ENCODE measurements at places on chromosomes 5 and 9.

GRCh38 chr5:160506006-160507004 is 84.7 kb downstream of the PTTG1 start:
- DNase-seq, result peak; percentile 28

- no peak for DNase-seq
Measured at GRCh38 chr5:176881816-176882566, 17.2 kb downstream of the HK3 start.

- no peak for DNase-seq
Measured at GRCh38 chr9:135413461-135413860, 66.1 kb upstream of the PPP1R26 start.

- DNase-seq, result no peak
Measured at GRCh38 chr5:97544240-97544639, 361.2 kb upstream of the RIOK2 start.

GRCh38 chr5:65817931-65818330 is 95.9 kb downstream of the NLN start:
- DNase-seq, result no peak

- no peak for DNase-seq
Measured at GRCh38 chr5:117889596-117889995, 1098.8 kb downstream of the DTWD2 start.

- no peak for DNase-seq
Measured at GRCh38 chr5:36478646-36479317, 127.6 kb upstream of the SLC1A3 start.

- DNase-seq, result no peak
Measured at GRCh38 chr9:79280691-79281090, 291.1 kb upstream of the TLE4 start.

- no peak for DNase-seq
Measured at GRCh38 chr9:116094846-116095245, 58.7 kb upstream of the PAPPA start.

GRCh38 chr9:130132746-130133145 is 39.5 kb upstream of the NCS1 start:
- no peak for DNase-seq

DNA sequence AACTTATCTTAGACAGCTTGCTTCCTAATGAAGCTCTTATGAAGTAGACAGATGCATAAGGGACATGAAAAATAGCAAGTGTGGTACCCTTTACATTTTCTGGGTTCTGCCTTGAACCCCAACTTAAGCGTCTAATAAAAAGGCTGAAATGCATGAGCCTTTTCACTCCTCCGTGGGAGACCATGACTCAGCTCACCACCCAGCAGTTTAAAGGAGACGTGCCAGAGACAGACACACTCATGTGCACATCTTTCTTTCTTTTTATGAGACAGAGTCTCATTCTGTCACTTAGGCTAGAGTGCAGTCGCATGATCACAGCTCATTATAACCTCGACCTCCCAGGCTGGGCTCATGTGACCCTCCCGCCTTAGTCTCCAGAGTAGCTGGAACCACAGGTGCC is 22.3 kb downstream of the CTXN3 start:
- DNase-seq, result no peak

DNA sequence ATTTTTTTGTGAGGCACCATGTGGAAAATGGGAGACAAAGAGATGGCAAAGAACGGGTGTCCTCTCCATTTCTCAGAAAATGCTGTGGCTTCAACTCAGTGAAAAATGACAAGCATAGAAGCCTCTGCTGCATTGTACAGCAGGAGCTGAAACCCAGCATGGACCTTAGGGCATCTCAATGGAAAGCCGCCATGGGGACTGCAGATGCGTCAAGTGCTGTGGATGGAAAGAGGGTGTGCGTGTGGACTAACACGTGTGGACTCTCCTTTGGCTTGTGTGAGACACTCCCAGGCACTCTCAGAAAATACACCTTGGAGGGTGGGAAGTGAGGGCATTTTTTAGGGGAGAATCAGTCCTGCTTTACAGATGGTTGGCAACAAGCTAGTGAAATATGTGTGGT is 2.2 kb upstream of the GLRX start:
- no peak for DNase-seq

DNA sequence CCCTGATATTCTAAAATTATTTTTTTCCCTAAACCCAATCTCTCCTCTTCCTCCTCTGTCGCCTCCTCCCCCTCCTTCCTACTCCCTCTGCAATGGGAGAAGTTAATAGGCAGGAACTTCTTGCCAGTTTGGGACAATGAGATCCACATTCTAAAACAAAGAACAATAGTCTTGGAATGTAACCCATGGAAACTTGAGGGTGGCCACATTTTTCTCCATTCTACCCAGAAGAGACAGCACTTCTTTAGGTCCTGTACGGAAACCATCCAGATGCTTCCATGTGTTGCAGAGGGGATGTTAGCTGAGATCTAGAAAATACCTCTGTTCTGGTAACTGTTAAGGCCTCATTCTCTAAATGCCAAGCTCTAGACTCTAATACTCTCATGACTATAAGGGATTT is 10.0 kb downstream of the SPARC start:
- no peak for DNase-seq

GRCh38 chr5:37837414-37838032 is 2.3 kb downstream of the GDNF start:
- DNase-seq, result peak; percentile 66

DNA sequence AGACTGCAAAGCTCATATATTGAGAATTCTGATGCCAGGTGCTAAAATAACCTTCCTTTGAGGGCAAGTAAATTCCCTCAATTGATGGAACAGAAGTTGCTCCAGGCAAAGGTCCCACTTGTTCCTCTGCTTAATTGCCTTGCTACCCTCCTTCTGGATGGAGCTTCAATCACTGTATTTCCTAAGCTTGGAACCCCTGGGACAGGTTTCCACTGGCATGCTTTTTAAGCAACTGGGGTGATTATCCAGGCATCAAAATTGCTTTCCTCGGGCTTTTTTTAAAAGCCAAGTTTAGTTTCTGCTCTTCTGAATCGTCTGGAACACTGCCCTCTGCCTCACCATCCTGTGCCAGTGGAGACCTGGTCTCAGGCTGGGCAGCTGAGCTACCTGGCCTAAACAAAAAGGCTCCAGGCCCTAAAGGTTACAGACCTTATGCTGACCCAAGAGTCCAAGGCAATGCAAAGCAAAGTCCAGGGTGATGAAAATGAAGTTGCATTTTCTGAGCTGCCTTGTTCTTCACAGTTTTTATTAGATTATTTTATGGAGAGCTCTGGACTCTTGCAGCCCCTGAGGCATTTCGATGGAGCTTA is 167.9 kb upstream of the CD180 start:
- DNase-seq, result no peak

DNA sequence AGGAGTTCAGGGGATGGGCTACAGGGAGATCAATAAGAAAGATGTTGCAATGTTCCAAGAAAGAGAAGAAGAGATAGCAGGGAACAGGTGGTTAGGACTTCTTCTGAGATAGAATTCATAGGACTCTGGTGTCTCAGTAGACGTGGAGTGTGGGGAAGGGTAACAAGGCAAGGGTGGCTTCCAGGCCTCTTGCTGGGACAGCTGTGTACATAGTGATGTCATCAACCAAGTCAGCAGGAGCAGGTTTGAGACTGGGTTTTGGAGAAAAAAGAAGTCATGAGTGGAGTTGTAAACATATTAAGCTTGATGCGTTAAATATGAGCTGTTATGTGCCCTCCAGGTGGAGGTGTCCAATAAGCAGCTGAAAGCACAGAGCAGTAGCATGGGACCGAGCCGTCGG is 211.8 kb upstream of the RASEF start:
- no peak for DNase-seq

- DNase-seq, result no peak
Measured at GRCh38 chr9:75718677-75719076, 171.8 kb upstream of the PCSK5 start.

DNA sequence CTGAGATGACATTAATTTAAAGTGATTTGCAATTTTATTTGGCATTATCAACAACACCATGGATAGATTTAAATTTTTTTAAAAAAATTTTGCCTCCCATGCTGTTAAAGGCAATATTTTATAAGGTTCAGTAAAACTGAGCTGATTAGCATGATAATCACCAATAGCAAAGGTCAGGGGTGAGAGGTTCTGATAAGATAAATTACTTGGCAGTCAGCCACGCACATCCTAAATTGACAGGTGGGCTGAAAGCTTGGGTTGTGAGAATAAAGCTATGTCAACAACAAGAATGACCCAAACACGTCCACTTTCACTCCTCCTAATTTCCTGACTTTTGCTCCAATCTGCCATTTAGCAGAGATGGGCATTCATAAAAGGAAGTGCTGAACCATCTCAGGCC is 127.1 kb downstream of the LHFPL2 start:
- DNase-seq, result no peak

GRCh38 chr9:78620303-78620702 is 323.4 kb downstream of the PSAT1 start:
- DNase-seq, result no peak

DNA sequence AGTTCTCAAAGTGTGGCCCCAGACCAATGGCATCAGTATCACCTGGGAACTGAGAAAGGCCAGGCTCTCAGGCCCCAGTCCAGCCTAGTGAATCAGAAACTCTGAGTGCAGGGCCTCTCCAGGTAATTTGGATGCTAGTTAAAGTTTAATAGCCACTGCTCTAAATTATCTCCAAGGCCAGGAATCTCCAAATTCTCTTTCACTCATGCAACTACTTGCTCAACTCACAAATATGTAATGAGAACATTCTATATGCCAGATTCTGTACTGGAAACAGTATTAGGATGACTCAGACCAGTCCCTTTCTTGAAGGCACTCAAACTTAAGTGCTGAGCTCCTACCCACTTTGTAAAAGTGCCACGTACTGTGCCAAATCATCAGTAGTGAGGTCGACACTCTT is 84.6 kb downstream of the PAPPA start:
- no peak for DNase-seq

GRCh38 chr5:124843596-124843899 is 97.1 kb upstream of the ZNF608 start:
- DNase-seq, result no peak

GRCh38 chr9:78408388-78408787 is 111.5 kb downstream of the PSAT1 start:
- no peak for DNase-seq

DNA sequence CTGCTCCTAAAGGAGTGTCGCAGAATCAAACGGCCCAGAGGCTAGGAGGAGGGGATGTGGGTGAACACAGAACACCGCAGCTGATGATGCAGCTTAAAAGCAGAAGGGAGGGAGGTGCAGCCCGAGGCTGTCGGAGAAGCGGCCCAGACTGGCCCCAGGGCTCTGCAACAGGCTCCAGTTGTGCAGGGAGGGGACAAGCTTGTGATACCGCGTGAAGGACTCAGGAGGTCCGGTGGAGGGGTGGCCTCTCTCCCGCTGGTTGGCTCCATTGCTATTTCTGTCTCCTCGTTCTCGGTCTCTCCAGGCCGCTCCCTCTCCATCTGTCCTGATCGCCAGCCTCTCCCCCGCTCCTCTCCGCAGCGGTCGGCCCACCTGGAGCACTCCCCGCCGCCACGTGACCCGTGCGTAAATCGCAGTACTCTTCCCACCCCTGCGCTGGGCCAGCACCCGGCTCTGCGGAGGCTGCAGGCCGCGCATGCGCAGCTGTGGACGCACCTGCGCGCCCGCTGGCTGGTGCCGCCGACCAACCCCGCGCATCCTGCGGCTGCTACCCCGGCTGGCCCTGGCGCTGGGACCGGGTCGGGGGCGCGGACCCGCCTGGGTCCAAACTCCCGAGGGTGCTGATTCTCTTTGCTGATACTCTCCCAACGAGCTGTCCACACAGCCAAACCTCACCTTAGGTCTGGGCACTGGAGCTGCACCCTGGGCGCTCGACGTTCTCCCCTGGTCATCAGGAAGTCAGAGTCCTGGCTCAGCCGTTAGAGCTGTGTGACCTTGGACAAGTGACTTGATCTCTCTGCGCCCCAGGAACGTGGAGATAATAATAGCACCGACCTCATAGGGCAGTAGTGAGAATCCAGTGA is 3.7 kb upstream of the STXBP1 start:
- DNase-seq, result peak; percentile 58

GRCh38 chr9:96156171-96156974 is 145.6 kb downstream of the HSD17B3 start:
- peak; percentile 33 for DNase-seq

DNA sequence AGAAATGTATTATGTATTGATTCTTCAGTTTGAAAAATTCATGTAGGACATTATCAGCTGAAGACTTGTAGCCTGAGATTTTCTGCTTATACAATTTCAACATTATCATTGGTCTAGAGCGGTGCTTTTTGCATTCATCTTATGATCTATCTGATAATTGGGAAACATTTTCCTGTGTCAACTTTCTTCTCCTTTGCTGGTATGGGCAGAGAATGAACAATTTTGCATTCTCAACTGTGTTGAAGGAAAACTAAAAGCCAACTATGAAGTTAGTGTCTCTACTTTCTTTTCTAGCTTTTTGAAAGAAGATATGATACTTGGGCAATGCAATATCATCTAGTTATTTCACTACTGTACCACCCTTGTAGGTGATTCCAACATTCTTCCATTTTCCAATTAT is 10.3 kb downstream of the ZFR start:
- DNase-seq, result no peak

GRCh38 chr5:132491368-132492364 is 1.1 kb upstream of the IRF1 start:
- peak; percentile 51 for DNase-seq

DNA sequence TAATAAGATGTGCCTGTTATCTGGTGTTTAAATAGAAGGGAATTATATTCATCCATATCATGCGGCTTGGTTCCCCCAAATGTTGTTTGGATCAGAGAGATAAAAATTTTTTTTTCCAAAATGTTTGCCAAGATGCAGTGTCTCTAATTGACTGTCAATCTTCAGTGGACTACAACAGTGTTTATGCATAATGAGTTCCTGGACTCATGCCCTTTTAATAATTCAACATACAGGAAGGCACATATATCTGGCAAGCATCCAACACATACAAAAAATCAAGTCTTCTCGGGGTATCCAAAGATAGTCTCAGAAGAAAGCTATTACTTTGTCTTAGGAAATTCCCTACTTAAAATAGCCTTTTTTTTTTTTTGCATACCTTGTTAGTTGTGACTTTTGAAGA is 1534.7 kb downstream of the EFNA5 start:
- DNase-seq, result no peak

DNA sequence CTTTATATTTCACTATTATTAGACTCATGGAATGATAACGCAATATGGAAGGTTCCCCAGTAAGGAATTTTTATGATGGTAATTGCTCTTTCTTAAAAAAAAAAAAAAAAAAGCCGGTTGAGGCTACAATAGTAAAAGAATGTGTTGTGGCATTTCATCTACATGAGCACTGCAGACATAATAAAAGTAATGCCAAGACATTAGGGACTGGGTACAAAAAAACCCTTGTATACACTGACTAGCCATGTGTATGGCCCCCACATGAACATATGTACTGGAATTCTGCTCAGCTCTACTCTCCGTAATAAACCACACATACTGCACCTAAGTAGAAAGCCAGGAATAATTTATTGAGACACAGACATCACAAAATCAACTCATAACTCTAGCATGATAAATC is 218.4 kb downstream of the ADAMTS6 start:
- no peak for DNase-seq

GRCh38 chr9:76644647-76645250 is 119.5 kb upstream of the PCA3 start:
- no peak for DNase-seq

DNA sequence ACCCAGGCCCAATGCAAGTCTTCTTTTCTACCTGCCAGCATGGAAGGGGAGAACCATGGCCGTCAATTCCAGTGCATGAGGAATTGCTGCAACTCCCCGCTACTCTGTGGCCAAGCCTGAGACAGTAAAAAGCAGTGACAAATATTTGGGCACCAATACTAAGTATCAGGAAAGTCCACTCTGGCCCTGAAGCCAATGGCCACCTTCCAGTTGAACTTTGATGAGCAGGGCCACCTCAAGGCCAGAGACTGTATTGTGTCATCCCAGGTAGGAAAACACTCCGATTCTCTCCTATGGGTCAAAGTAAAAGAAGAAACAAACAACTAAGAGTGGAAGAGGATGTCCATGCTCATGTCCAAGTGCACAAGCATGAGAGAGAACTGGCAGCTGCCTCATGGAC is 27.1 kb downstream of the RETREG1 start:
- no peak for DNase-seq
